CD4-positive, alpha-beta T cell treated with Interleukin-12 subunit alpha and Interleukin-12 subunit beta, for 1 hour (primary cell): ENCODE measurements at places on chromosomes 12 and 14.

GRCh38 chr14:47389535-47389934, 285.9 kb downstream of the MDGA2 start:
- no peak for DNase-seq

GRCh38 chr14:53628732-53629430, 327.7 kb downstream of the BMP4 start:
- DNase-seq: no peak

DNA sequence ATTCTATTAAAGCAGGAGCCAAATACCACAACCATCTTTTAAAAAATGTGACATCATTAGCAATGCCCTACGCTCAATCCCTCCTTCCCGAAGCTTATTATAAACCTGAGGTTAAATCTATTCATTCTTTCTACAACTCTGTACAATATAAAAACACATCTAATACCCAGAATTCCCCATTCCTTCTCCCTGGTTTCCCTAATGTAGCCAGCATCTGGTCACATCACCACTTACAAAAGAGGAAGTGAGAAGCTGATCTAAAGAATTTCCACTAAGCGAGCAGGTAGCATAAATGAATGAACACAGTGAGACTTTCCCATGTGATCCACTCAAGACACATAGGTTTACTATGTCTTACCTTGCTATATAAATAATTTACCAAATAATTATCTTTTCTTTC, 90.4 kb downstream of the LRP6 start:
- DNase-seq: no peak

GRCh38 chr14:96497087-96497486, 5.1 kb upstream of the PAPOLA start:
- DNase-seq: no peak

DNA sequence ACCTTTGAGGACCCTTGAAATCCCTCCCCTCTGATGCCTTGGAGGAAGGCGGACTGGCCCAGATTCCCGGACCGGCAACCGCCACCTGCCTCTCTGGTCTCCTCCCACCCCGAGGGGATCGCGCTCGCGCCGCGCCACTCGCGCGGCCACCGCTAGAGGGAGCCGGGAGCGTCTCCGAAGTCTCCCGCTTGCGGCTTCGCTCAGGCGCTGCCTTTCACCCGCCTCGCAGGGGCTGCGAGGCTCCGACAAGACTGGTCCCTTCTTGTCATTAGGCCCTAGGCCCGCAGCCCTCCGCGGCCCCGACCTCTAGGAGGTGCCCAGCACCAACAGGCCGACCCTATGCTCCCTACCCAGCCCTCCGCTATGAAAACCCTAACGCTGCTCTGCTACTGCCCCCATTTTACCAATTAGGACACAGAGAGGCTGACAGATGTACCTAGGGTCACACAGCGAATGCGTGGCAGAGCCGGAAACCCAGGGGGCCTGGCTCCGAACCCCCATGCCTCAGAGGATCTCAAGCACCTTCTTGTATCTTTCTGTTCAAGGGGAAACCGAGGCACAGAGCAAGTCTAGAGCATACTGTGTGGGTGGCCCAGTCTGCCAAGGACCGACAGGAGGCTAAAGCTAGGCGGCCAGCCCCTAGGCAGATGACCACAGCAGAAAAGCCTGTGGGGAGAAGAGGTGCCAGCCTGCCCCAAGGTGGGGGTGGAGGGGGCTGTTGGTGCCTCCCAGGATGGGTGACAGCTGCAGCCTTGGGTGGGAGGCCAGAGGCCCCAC, 21.4 kb upstream of the VSX2 start:
- peak; percentile 67 for DNase-seq
